Activated CD4-positive, alpha-beta T cell treated with anti-CD3 and anti-CD28 coated beads for 36 hours (primary cell): ENCODE measurements at places on chromosomes 1 and 21.

DNA sequence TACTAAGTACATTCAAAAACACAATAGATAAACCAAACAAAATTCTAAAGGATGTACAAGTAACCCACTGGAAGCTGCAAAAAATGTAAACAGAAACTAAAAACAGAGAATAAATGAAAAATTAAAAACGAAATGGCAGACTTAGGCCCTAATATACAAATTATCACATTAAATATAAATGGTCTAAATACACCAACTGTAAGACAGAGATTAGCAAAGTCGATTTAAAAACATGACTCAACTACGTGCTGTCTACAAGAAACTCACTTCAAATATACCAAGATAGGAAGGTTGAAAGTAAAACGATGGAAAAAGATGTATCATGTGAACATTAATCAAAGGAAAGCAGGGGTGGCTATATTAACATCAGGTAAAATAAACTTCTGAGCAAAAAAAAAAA, 23.1 kb downstream of the SLC19A1 start:
- DNase-seq = no peak

GRCh38 chr1:67018574-67018973, 35.4 kb downstream of the SLC35D1 start:
- DNase-seq = no peak

DNA sequence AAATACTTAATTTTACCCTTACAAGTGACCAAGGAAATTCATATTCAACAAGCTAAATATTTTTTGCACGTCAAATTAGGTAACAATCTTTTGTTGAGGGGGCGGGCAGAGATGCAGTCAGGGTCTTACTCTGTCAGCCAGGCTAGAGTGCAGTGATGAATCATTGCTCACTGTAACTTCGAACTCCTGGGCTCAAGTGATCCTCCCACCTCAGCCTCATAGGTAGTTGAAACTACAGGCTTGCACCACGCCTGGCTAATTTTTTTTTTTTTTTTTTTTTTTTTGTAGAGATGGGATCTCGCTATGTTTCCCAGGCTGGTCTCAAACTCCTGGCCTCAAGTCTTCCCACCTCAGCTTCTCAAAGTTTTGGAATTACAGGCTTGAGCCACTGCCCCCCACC, 26.5 kb downstream of the PHTF1 start:
- DNase-seq = no peak

DNA sequence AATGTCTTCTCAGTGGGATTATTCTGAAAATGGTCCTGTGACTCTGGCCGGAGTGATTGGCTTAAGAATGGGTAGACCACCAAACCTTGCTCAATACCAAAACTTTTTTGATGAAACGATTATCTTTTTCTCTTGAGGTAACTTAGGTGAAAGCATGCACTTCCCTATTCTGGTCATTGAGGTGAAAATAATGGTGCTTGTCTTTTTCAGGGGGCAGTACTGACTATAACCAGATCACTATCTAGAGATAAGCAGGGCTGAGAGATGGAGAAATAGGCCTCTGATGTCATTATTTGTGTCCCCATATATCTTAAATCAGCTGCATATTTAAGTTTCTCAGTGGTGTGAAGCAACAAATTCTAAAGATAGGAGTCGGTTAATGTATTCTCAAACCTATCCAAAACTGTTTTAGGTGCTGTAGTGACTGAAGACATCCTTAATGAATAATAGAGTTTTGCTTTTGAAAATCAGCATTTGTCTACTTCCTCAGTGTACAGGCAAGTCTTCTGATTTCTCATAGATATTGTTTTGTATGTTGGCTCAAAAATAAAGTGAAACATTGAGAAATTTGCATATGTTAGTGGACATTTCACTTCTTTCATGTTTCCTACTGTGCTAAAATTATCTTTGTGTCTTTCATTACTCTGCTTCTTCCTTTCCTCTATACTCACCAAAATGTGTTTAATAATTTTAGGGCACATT, 735.3 kb upstream of the ADGRL4 start:
- no peak for DNase-seq

- DNase-seq = no peak
These were observed 50.7 kb downstream of the MTR start for GRCh38 chr1:236845830-236846229.

GRCh38 chr1:68276448-68276847, 44.1 kb upstream of the WLS start:
- DNase-seq = no peak

DNA sequence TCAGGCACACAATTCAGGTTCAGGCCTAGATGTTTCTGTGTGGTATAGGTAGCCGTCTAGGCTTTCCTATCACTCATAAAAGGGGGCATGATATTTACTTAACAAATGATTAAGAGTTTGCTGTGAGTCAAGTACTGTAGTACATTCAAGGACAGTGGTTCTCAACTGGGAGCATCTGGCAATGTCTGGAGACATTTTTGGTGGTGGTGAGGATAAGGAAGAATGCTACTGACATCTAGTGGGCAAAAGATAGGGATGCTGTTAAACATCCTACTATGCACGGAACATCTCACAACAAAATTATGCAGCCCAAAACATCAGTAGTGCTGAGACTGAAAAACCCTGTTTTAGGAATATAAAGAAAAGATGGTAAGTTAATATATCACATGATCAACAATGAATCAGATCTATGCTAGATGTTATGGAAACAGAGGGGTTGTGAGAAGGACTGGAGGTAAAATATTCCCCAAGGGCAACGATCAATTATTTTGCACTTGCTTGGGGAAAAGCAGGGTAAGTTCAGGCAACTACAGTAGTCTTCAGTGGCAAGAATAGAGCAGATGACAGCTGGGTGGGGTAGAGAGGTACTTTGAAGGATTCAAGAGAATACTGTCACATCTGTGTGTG, 4.9 kb downstream of the DNTTIP2 start:
- no peak for DNase-seq

GRCh38 chr1:24803987-24804530, 58.8 kb downstream of the CLIC4 start:
- peak; percentile 6 for DNase-seq

- DNase-seq = no peak
These were observed 30.7 kb upstream of the IL20 start for GRCh38 chr1:206834711-206835110.

DNA sequence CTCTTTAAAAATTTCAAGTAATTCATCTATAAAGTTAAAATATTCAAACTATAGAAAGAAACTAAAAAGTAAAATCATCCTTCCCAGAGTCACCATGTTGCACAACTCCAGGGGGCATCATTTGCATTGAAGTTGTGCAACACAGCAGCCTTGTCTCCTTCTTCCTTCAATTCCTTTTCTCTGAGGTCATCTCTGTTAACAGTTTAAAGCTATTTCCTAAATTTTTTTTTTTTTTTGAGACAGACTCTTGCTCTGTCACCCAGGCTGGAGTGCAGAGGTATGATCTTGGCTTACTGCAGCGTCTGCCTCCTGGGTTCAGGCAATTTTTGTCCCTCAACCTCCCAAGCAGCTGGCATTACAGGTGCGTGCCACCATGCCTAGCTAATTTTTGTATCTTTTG, 7.1 kb downstream of the RHBG start:
- no peak for DNase-seq

DNA sequence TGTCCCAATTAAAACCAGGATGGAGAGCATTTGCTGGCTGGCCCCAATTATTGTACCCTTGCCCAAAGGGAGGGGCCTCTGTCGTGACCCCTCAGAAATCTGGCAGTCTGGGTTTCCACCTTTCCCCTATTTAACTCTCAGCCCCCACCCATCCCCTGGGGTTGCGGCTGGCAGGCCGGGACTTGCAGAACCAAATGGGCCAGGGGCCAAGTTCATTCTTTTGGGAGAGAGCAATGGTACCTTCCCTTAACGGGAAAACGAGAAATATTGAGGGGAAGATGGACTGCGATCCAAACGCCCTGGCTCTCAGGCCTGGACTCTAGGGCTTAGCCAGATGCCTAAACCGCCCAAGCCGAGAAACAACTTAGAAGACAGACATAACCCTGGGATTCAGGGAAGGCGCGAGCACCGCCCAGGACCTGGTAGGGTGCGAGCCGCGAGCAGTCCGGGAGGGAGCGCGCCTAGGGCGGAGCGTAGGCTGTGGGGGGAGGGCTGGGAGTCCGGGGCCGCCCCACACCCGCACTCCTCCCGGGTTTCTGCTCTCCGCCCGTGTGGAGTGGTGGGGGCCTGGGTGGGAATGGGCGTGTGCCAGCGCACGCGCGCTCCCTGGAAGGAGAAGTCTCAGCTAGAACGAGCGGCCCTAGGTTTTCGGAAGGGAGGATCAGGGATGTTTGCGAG, at the start of gene SLC27A3:
TSS of gene SLC27A3 (plus strand) at position 628 of the 678 bp plus-strand sequence. CDS start 91 bp downstream, outside the sequence.
- DNase-seq = no peak

GRCh38 chr1:212450331-212450881, 17.7 kb downstream of the NENF start:
- DNase-seq = no peak

- DNase-seq = no peak
These were observed 4.7 kb upstream of the SLC5A9 start for GRCh38 chr1:48217856-48218255.

DNA sequence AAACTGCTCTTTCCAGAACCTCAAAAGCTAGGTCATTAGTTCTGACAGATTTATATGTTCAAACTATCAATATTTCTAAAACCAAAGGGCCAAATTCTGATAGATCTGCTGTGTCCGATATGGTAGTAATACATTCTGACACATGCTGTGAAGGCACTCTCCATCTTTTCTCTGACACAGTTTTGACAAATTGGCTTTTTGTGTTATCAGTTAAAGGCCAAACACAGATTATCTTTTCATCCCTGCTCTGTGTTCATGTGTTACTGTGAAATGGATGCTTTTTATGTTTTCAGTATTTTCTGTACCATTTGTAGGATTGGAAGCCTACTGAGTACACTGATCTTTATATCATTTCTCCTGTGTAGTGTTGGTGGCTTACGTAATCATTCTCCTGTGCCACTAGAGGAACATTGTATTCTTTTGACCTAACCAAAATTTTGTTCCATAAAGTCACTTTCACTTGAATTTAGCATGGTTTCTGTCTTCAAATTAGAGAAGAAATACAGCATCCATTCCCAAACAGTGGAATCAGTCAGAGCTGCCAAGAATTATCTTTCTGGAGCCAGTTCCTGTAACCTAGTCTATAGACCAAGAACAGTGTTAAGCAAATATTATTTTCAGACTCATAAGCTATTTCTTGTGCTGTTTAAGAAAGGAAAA, 137.2 kb downstream of the ADGRL2 start:
- no peak for DNase-seq

DNA sequence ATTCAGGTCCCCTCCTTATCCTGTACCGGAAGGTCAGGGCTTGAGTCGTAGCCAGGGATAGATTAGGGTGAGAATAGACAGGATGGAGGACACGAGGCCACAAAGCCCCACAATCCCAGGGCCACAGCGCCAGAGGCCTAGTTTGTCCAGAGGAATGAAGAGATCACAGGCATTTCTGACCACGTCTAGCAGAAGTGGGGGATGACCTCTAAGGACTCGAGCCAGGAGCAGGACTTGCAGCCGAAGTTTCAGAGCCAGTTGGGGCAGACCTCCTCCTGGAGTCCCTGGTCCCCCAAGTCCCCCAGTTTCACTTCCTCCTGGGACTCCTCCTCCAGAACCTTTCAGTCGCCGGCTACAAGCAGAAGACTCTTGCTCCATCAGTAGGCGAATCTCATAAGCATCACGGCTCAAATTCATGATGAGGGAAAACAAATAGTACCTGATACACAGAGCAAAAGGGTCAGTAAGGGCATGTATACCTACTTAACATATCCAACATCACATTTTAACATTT, 2.3 kb upstream of the ITGA10 start:
- DNase-seq = no peak

- no peak for DNase-seq
These were observed 20.3 kb downstream of the DDX20 start for GRCh38 chr1:111775966-111776365.

DNA sequence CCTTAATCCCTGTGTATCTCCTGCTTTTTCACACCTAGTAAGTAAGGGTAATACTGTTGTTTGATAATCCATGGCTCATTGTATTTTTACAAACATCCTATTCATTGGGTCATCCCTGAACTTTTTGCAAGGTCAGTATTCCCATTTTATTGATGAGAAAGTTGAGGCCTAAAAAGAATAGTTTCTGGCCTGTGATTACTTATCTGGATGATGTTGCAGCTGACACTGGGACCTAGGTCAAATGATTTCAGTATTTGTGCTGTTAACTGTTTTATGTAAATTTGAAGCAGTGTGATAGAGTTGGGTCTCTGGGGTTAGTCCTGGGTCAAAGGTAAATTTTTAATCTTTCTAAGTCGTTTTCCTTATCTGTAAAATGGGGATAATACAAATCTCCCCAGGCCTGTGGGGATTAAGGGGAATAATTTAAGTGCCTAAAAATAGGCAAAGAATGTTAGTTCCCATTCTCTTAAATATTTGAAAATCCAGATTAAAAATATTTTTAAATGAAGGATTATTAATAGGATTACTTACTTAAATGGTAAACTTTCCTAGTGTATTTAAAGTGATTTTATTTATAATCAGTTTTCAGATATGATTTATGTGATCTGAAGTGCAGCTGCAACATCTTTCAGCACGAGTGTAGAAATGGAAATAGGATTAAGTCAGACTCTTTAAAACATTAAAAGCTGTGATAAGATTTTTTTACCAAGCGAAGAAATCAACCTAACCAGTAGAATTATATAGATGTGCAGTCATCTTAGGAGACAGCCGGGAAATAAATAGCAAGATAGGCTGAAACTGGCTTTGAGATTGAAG, 4.3 kb downstream of the PPP2R5A start:
- no peak for DNase-seq

- DNase-seq = no peak
These were observed 103.6 kb downstream of the SPAG17 start for GRCh38 chr1:118081387-118081786.

- DNase-seq = no peak
These were observed 42.4 kb upstream of the C1orf198 start for GRCh38 chr1:230910755-230911117.

DNA sequence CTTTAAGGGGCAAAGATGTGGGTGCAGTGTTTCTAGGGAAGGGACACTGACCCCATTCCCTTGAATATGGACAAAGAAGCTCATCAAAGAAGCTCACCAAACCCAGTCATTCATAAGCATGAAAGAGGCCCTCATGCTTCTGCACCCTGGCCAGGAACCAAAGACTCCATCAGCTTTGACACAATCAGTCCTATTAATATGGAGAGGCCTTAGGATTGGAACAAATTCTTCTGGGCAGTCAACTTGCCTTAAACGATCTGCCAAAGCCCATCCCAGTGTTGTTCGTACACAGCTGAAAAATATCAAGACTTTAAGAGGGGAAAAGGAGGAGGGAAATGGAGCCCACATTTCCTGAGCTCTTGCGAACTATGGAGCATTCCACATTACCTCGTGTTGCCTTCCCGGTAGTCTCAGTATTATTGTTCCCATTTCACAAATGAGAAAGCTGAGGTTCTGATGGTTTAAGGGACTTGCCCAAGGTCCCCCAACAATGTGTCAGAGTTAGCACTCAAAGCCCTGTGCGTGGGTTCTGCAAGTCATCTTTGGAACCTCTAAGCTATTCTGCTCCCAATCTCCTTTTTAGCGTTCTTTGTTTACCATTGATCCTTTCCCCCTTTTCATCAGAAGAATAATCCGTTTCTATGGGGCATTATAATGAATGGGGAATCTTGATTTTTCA, 161.9 kb downstream of the ZBTB18 start:
- DNase-seq = peak; percentile 20
